Left forelimb (tissue), 1 donor: ENCODE measurements at places on chromosomes 5 and 9.
A peak's percentile ranks its signal among the peaks of the same experiment; 100 is the strongest.

GRCh38 chr5:8383616-8384015 lies 514.7 kb downstream of the MTRR start:
- no peak for DNase-seq

DNA sequence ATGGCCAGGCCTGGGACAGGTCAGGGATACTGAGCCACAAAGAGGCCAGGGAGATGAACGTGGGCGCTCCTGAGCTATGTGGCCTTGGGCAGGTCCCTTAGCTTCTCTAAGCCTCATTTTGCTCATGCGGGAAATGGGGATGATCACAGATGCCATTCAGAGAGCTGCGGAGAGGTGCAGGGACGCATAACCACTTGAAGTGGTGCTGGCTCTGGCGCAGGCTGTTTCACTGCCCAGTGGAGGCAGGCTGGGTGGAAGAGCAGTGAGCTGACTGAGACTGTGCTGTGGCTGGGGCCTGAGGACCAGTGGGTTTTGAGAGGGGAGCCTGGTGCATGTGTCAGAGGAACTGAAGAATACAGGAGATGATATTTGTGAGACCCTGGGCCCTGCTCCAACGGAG lies 18.4 kb downstream of the CXXC5 start:
- no peak for DNase-seq

DNA sequence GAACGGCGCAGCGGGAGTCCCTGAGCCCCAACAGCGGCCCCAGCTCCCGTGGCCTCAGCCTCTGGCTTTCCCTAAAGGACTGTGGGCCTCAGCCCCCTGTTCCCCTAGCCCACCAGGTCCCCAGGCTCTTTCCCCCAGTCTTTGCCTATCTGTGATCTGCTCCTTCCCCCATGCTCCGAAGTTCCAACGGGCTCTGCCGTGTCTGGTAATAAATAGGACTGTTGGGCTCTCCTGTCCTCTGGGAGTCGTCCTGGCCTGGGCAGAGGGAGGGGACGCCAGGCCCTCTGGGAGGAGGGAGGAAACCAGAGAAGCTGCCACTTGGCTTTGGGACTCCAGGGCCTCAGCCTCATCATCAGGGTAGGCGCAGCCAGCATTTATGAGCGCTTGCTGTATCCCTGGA lies 28.1 kb downstream of the ADGRD2 start:
- no peak for DNase-seq

GRCh38 chr9:116238225-116238624 lies 84.6 kb downstream of the PAPPA start:
- DNase-seq, result no peak

- DNase-seq, result no peak
Observed at GRCh38 chr5:109468288-109468676, 58.5 kb upstream of the PJA2 start.

- no peak for DNase-seq
Observed at GRCh38 chr5:33153372-33153771, 287.4 kb upstream of the TARS1 start.

GRCh38 chr9:137423514-137424291 lies 510 bp downstream of the NOXA1 start:
- DNase-seq, result peak; percentile 65

DNA sequence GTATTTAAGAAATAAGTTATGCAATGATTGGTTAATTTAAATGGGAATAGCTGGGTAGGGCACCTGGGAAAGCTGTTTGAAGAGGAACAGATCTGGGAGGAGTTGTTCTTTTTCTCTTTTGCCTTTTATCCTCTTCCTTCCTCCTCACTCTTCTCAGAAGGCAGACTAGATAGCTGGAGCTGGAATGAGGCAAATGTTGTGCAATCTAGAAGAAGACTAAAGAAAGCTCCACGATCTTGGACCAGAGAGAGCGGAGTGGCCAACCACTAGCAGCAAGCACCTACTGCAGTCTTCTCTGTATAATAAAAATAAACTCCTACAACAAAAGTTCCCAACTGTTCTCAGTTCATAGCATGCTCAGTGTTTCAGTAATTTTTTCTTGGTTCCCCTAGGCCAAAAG lies 19.3 kb downstream of the GLIS3 start:
- no peak for DNase-seq

DNA sequence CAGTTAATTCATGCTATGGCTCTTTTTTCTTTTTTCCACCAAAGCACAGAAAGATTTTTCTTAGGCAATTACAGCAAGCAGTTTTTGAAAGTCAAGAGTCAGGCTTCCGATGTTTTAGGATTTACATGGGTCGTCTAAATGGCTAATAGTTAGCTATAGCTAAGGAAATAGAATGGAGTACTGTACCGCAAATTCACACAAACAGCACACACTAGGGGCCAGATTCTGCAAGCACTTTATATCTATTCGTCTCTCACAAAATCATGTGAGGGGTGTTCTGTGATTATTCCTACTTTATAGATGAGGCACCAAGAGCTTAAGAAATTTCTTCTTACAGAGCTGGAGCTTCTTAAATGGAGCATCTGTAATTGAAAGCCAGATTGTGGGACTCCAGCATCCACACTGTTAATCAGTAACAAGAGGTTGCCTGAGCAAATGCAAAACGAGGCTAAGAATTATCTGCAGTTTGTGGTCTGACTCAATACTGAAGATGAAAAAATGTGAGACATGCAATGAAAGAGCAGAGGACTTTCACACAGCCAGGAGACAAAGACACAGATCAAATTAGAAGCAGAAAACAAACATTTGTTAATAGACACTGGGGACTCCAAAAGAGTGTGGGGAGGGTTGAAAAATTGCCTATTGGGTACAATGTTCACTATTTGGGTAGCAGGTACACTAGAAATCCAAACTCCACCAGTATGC lies 62.7 kb upstream of the CTXN3 start:
- no peak for DNase-seq

DNA sequence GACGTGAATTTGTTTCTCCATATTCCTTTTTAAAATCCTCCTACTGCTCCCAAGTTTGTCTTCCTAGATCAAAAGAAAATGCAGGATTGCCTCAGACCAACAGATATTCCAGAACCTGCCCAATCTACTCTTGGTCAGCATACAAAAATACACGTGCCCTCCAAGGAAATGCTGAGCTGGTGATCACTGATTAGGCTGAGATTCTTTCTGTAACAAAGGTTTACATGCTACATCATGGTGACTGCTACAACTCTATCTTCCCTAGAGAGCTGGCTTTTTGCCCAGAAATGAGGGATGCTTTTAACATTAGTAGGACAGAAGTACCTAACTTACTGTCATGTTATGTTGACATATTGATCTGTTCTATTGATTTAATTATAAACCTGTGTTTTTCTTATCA lies 35.5 kb downstream of the OR2Y1 start:
- no peak for DNase-seq

DNA sequence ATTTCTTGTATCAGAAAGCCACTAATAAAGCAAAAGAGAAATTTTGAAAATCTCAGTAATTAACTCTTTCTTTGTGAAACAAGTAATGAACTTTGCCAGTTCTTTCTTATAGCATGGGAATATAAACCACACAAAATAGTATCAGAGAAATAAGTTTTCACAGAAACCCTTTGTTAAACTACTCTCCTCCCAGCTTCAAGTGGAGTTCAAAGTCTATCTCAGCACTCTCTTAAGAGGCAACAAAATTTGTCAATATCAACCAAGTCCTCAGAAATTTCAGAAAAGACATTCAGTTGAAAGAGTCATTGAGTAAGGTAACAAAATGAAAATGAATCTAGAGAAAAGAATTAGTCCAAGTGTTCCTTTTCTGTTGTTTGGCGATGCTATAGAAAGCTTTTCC lies 89.3 kb downstream of the NTRK2 start:
- no peak for DNase-seq

DNA sequence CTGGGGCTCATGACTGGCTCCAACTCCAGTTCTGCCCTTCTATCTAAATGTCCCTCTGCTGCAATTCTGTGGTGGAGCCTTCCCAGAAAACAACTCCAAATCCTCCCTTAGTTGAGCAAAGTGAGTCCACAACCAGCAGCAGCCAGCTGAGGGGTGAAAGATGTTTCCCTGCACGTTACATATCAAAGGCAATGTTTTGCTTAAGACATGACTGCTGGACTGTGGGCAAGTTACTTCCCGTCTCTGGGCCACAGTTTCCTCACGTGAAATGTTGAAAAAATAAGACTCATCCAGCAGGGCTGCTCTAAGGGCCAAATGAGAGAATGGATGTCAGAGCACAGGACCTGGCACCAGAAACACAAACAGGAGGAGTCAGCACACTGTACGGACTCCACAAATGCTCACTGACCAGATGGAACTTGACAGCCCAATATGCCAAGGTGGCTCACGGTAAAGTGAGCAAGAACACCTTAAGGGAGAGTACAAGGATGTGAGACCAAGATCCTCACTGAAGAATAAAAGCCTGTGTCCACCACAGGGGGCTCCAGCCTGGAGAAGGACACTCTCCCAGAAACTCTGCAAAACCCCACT lies 138.4 kb upstream of the ABCA1 start:
- DNase-seq, result no peak
